Stimulated activated CD4-positive, alpha-beta T cell treated with anti-CD3 and anti-CD28 coated beads, Interleukin-1b, Interleukin-23, amount 100 ng/mL, for 1 hour (primary cell): ENCODE measurements at places on chromosomes 5 and 9.

DNA sequence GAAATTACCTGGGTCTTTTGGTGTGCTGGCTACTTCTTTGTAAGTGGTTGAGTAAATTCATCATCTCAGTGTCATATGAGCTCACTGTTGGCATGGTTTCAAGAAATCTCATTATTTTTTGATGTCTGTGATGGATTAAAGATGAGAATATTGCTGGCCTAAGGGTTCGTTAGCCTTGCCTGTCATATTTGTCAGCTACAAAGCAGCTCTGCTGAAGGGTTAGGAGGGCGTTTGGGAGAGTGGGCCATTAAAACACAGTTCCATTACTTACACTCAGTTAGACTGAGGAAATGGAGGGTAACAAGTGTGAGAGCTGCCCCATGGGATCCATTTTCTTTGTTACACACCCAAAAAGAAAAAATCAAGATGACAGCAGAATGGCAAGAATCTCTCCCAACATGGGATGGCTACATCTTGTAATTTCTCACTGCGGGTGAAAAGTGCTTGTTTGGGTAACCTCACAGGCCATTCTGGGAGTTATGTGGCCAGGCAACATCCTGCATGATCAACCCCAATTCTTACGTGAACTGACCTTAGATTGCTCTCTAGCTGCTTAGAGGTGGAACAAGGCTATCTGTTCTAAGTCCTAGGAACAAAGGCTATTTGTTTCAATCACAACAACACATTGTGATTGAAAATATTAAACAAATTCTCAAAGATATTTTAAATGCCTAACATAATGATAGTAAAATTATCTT is 609.5 kb upstream of the RGMB start:
- no peak for DNase-seq

- DNase-seq, result no peak
Observed at GRCh38 chr5:138472353-138472752, 7.1 kb downstream of the EGR1 start.

DNA sequence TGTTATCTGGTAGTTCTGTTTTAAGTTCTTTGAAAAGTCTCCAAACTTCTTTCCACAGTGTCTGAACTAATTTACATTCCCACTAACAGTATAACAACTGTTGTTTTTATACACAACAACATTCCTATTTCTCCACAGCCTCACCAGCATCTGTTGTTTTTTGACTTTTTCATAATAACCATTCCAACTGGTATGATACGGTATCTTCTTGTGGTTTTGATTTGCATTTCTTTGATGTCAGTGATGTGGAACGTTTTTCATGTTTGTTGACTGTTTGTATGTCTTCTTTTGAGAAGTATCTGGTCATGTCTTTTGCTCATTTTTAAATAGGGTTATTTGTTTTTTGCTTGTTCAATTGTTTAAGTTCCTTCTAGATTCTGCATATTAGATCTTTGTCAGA is 12.6 kb upstream of the GRAMD2B start:
- no peak for DNase-seq

- no peak for DNase-seq
Observed at GRCh38 chr9:136225366-136225747, 20.3 kb downstream of the QSOX2 start.

GRCh38 chr5:115109356-115109755 is 60.4 kb downstream of the TRIM36 start:
- DNase-seq, result no peak

DNA sequence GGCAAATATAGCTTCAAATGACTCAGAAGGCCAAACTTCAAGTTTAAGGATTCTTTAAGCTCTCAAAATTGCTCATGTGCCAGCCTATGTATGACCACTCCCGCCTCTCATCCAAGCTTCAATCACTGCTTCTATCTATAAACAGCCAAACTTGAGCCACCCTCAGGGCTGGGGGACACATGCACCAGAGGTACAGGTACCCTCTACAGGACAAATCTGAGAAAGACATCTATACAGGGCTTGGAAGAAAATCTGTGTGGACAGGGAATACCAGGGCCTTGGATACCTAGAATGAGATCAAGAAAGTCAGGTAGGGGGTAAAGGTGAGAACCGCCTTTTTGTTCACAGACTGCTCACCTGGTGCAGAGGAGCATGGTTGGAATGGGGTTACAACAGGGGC is 217.9 kb downstream of the ATPSCKMT start:
- no peak for DNase-seq

- no peak for DNase-seq
Observed at GRCh38 chr5:20041326-20042274, 53.6 kb upstream of the CDH18 start.

- no peak for DNase-seq
Observed at GRCh38 chr9:859251-859650, 17.8 kb downstream of the DMRT1 start.

- no peak for DNase-seq
Observed at GRCh38 chr9:91727316-91727861, 222.6 kb downstream of the ROR2 start.
